ENCODE measurements at places on chromosomes 6 and 20. TPM values are rescaled to one million over a fixed set of nuclear protein-coding genes. Genes with fewer than 3 reads are reported as not detected.

DNA sequence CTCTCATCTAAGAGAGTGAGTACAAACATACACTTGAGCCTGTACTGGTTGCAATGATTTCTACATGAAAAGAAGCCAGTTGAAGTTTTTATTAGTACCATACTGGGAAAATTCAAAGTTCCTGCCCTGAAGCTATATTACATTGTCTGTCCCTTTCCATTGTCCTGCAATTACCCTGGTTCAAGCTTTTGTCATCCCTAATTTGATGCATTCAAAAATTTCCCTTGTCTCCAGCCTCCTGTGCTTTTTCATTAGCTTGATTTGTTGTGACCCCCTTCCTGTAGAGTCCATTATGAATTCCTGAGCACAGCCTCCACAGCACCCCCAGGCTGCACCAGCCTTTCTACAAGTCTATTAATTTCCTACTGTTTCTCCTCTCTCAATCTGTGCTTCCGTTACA is 46.4 kb downstream of the VGLL2 start:
- no peak for DNase-seq

- no peak for DNase-seq
Measured at GRCh38 chr6:25341923-25342619, 62.9 kb downstream of the CARMIL1 start.

- DNase-seq, result no peak
Measured at GRCh38 chr6:169577974-169578373, 123.9 kb downstream of the WDR27 start.

- no peak for DNase-seq
Measured at GRCh38 chr6:148431413-148431812, 88.8 kb downstream of the SASH1 start.

DNA sequence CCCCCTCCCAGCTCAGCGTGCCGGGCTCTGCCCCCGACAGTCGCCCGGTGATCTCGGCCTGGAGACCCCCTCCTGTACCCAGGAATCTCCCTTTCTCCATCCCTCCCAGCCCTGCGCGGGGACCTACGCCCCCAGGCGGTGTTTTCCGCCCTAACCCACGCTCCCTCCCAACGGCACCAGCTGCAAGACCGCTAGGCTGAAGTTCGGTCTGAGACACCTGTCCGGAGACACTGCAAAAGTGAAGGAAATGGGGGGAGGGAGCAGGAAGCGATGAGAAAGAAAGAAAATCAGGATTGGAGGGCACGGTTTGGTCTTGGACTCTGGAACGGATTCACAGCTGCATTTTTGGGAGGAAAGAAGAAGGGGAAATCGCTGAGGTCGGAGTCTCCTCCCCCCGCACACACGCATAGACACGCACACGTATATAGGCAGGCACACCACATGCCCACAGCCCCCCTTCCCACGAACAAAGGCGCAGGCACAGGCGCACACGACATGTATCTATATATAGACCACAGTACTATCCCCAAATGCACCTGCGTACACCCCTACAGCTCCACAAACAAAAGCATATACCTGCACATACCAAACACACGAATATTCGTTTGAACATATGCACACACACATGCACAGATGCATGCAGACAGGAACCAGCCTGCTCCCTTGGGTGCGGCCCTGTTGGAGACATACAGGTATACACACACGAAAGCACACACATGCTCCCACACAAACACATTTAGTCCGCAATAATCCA is 1.0 kb downstream of the SLC32A1 start:
- DNase-seq, result no peak

GRCh38 chr6:6283746-6284145 is 36.7 kb downstream of the F13A1 start:
- DNase-seq, result no peak

DNA sequence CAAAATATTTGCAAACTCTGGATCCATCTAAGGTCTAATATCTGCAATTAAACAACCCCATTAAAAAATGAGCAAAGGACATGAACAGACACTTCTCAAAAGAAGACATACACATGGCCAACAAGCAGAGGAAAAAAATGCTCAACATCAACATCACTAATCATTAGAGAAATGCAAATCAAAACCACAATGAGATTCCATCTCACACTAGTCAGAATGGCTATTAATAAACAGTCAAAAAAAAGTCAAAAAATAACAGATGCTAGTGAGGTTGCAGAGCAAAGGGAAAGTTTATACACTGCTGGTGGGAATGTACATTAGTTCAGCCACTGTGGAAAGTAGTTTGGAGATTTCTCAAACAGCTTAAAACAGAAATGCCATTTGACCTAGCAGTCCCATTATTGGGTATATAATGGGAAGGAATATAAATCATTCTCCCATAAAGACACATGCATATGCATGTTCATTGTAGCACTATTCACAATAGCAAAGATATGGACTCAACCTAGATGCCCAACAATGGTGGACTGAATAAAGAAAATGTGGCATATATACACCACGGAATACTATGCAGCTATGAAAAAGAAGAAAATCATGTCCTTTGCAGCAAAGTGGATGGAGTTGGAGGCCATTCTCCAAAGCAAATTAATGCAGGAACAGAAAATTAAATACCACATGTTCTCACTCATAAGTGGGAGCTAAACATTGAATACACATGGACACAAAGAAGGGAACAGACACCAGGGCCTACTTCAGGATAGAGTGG is 9.1 kb downstream of the ZNFX1 start:
- DNase-seq, result no peak

GRCh38 chr20:59788196-59788735 is 145.2 kb downstream of the SYCP2 start:
- DNase-seq, result no peak

GRCh38 chr20:20321134-20321533 is 46.8 kb upstream of the INSM1 start:
- no peak for DNase-seq

GRCh38 chr6:165098165-165098564 is 211.2 kb downstream of the C6orf118 start:
- no peak for DNase-seq

DNA sequence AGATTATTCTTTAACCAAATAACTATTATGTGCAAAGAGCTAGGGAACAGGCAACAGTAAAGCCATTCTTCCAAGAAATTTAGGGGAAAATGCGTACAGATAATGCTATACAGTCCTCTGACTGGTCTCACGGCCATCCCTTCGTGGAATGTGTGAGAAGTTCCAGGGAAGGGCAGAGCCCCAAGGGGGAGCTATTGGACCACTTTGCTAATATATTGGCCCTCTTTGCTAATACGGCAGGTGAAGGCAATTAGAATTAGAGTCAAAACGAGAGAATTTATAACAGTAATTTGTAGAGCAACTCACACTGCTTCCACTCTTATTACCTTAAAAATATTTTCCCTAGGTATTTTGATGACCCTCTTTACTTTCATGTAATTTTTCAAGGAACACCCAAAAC is 140.4 kb downstream of the IMPG1 start:
- no peak for DNase-seq

- peak; percentile 49 for DNase-seq
Measured at GRCh38 chr6:133062696-133063306, 178.4 kb upstream of the EYA4 start.

GRCh38 chr20:24034820-24035219 is 46.2 kb upstream of the GGTLC1 start:
- DNase-seq, result no peak

- DNase-seq, result peak; percentile 95
Measured at GRCh38 chr6:42745640-42746462, at the start of gene TBCC. Gene TBCC, minus strand, starts transcription at chr6:42746103. Its CDS starts 30 bp downstream, at chr6:42746073.

GRCh38 chr6:154370545-154370944 is 13.9 kb upstream of the IPCEF1 start:
- DNase-seq, result no peak

- no peak for DNase-seq
Measured at GRCh38 chr20:33124261-33124660, 43.7 kb upstream of the BPIFA2 start.

DNA sequence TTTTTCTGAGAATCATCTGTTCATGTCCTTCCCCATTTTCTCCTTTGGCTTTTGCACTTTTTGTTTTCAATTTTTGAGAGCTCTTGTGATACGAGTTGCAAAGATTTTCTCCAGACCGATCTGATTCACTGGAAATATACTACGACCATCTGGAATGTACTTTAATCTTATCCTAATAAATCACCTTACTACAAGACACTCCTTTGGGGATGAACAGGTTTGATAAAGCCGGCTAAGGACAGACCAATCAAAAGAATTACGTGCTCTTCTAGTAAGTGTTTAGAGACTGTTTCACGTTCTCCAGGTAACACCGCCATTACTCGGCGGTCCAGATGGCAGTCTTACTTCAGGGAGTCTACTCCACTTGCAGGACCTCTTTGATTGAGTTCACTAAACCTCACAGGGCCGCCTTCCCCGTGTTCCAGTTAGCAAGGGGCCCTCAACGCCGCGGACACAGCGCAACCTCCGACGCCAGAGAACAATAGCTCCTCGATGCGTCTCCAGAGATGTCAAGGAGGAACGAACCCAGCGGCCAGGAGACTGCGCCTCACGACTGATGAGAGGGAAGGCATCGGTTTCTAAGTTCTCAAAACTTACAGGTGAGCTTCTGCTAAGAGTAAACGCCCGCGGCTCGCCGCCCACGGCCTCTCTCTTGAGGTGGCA is 920 bp upstream of the WTAP start:
- DNase-seq, result no peak

- DNase-seq, result no peak
Measured at GRCh38 chr6:44000164-44000842, 126.9 kb downstream of the MRPL14 start.

DNA sequence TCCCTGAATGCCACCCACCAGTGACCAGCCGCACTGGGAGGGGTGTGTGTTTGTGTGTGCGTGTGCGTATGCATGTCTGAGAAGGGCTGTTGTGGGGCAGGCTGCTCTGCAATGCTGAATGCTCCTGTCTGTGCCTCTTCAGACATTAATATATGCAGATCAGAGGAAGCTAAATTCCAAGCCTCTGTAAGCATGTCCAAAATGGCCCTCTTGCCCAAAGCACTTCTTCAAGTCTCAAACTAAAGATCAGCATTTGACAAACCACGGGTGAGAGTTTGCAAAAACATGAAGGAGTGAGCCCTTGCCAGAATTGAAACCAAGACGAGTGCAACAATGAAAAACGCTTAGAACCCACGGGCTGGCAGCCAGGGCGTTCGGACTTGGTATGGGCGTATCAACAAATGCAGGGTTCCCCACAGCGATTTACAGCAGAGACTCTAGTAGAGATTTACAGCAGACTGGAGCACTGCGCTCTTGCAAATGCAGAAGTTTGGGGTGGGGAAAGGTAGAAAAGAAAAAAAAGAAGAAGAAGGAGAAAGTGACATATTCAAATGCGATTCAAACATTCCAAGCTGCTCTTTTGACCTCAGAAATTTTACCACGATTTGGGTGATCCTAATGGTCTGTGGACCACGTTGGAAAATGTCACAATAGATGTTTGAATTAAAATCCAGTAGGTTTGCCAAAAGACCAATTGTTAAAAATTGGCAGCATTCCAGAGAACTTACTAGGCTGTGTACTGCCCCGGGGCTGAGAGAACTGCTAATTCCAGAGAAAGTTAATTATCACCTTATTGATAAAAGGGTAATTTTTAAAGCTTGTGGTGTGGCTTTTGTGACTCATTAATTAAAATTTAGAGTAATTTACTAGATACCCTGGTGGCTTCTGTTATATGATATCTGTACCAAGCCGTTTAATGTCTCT is 3.5 kb downstream of the SCML4 start:
- peak; percentile 36 for DNase-seq

DNA sequence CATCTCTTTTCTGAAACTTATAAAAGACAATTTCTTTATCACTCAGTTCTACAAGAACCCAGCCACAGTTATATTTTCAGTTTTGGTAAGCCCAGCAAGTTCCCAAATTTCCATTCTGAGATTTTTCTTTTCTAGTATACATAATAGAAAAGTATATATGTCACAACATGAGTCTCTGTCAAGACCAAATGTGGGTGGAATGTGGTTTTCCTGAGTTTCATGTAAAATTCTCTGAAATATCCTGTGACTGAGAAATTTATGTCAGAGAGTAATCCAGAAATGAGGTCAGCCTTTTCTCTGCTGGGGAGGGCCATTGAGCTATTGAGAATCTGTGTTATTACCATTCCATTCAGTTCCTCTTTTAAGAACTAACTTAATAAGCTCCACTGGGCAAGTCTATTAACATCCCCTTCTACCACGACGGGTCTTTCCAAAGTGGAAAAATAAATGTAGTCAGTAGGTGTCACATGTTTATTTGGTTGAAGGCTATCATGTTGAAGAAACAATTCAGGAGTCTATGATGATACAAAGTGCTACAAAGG is 100.7 kb upstream of the HMGN3 start:
- no peak for DNase-seq

DNA sequence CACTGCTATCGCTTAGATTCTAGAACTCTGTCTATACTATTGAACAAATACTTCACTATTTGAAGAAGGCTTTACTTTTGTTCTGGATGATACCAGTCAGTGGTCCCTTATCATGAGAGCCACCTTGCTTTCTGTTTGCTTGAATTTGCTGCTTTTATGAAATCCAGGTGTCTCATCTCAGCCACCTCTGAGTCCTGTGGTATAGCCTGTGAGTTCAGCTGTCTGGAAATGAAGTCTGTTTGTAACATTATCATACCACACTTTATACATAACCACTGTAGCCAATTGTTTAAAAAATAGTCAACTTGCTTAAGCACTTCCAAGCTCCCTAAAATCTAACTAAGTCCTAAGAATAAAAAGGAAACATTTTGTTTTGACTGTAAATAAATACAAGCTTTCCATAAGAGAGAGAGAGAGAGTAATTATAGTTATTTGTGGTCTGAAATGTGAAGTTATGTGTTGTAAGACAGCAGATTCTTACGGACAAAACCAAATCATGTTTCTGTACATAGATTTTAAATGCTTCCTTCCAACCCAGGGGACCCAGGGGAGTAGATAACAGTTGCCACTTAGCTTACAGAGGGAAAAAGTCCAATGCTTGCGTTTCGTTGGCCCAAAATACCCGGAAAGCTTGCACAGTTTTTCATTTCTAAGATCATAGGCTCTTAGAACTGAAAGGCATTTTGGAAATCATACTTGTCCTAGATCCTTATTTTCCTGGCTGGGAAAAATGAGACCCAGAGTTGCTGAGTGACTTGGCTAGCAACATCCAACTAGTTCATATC is 1107.8 kb upstream of the FLRT3 start:
- DNase-seq, result no peak

- no peak for DNase-seq
Measured at GRCh38 chr20:44412402-44413144, 57.1 kb downstream of the HNF4A start.

DNA sequence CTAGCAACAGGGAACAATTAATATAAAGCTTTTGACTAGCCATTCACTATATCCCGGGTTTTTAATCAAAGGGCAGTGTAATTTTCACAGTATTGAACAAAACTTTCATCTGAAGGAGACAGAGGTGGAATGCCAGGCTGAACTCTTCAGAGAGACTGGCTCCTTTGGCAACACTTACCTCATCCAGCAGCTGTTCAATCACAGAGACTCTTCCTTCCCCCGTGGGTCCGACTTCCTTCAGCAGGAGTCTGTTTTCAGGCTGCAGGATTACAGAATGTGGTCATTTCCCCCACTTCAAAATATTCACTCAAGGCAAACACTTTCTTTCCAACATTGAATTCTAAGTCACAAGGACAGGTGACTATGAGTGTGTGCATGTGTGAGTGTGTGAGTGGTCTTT is 76.6 kb downstream of the DZANK1 start:
- no peak for DNase-seq

GJA1 gene
- total RNA-seq, result 218 TPM

RAET1E gene
- 0.89 TPM for total RNA-seq

MEP1A gene
- not detected for total RNA-seq

LPA gene
- total RNA-seq, result not detected

GPLD1 gene
- 1.2 TPM for total RNA-seq

RBM24 gene
- 132 TPM for total RNA-seq

Measured in left cardiac atrium (tissue), 4 donors.